Esophagus squamous epithelium (tissue), 5 donors: ENCODE measurements at places on chromosomes 6 and 20. TPM values are rescaled to one million over a fixed set of nuclear protein-coding genes. Genes with fewer than 3 reads are reported as not detected.

- H3K4me3 ChIP-seq: no peak overlapping the region
- no peaks in the 10 kb centered on the region for H3K4me1 ChIP-seq
- H3K27ac ChIP-seq: no peak overlapping the region
Observed at GRCh38 chr6:166989427-166990032, 9.7 kb upstream of the CEP43 start.

- peaks cover 49% of the 10 kb centered on the region for H3K36me3 ChIP-seq
- H3K4me3 ChIP-seq: no peak overlapping the region
- H3K4me1 ChIP-seq: no peaks in the 10 kb centered on the region
- no peak overlapping the region for H3K27ac ChIP-seq
- no peak for DNase-seq
Observed at GRCh38 chr20:3863317-3863716, 16.7 kb downstream of the MAVS start.

DNA sequence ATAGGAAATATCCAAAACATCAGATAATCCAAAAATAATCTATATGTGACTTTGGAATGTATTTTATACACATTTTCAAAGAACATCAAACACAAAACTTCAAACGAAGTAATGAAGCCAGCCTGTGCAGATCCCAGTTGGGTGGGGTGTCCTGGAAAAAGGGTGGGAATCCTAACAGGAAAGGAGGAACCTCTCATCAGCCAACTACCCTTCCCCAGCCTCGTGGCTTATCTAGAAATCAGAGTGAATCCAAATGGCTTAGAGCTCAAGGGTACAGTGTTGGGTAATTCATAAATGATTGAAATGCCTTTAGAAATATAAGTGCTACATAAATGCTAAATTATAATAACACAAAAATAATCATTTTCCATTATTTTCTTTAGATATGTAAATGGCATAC is 115.1 kb upstream of the SOX4 start:
- H3K27me3 ChIP-seq: no peaks in the 10 kb centered on the region
- H3K4me1 ChIP-seq: no peaks in the 10 kb centered on the region
- no peaks in the 10 kb centered on the region for H3K36me3 ChIP-seq
- H3K27ac ChIP-seq: no peak overlapping the region
- H3K4me3 ChIP-seq: no peak overlapping the region

GRCh38 chr20:51221791-51222408 is 199.0 kb upstream of the KCNG1 start:
- no peak overlapping the region for H3K27ac ChIP-seq
- no peaks in the 10 kb centered on the region for H3K27me3 ChIP-seq
- no peak overlapping the region for H3K4me3 ChIP-seq

HEY2 gene
- 2.8 TPM for total RNA-seq

C6orf132 gene
- total RNA-seq: 87.8 TPM

CGAS gene
- total RNA-seq: 5.5 TPM

SLC17A2 gene
- total RNA-seq: not detected
